ENCODE measurements at places on chromosomes 3 and 15. TPM values are rescaled to one million over a fixed set of nuclear protein-coding genes. Genes with fewer than 3 reads are reported as not detected.
A peak's percentile ranks its signal among the peaks of the same experiment; 100 is the strongest.

Gene INO80
- total RNA-seq, result 22.1 TPM

Gene CAND2
- total RNA-seq, result 9.6 TPM

Gene MORC1
- total RNA-seq, result not detected

Gene GOLGA8N
- total RNA-seq, result 9.2 TPM

Gene CGNL1
- total RNA-seq, result 6.2 TPM

Gene ALS2CL
- total RNA-seq, result 0.99 TPM

Gene GLDN
- not detected for total RNA-seq

Gene TRPM7
- 53.6 TPM for total RNA-seq

DNA sequence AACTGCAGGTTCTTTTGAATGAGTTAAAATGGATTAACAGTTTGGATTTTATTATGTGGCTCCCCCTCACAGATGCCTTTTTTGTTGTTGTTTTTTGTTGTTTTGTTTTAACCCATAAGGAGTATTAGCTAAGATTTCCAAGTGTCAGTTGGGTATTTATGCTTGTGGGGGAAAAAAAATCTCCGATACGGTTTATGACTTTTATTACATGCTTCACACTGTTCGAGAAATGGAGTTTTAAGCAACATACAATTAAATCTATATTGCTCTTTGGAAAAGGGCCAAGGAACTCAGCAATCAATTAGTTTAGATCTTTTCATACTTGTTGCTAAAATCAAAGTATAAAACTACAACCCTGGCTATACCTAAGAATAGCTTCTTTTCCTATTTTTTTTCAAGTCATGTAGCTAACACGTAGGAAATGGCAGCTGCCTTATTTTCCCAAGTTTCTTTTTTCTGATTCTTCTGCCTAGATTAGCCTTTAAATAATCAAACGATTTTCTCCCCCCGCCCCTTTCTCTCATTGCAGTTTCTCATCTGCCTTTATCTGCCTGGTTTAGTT, 16.0 kb downstream of the NR2F2 start:
- peak overlapping the region; percentile 96 for H3K27ac ChIP-seq
- peaks cover 96% of the 10 kb centered on the region for H3K4me1 ChIP-seq
- peak overlapping the region; percentile 99 for H3K4me3 ChIP-seq
- H3K27me3 ChIP-seq, result no peaks in the 10 kb centered on the region
- no peak for DNase-seq

DNA sequence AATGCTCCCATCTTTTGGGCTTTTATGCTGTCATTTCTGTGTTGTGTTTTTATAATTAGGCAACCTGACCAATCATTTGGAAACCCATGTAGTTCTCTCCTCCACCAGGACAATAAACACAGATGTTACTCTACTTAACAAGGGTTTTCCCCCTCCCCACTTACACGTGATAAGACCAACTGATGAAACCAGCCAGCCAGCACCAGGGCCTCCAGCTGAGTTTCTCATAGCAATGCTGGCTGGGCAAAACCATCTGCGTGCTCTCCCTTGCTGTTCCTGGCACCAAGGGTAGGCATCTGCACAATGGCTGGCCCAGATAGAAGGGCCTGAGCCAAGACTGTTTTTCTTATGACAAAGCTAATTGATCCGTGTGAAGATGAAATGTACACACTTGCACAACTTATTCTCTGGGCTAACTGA, 310.4 kb downstream of the PLCL2 start:
- no peak overlapping the region for H3K4me3 ChIP-seq
- peaks cover 1% of the 10 kb centered on the region for H3K36me3 ChIP-seq

DNA sequence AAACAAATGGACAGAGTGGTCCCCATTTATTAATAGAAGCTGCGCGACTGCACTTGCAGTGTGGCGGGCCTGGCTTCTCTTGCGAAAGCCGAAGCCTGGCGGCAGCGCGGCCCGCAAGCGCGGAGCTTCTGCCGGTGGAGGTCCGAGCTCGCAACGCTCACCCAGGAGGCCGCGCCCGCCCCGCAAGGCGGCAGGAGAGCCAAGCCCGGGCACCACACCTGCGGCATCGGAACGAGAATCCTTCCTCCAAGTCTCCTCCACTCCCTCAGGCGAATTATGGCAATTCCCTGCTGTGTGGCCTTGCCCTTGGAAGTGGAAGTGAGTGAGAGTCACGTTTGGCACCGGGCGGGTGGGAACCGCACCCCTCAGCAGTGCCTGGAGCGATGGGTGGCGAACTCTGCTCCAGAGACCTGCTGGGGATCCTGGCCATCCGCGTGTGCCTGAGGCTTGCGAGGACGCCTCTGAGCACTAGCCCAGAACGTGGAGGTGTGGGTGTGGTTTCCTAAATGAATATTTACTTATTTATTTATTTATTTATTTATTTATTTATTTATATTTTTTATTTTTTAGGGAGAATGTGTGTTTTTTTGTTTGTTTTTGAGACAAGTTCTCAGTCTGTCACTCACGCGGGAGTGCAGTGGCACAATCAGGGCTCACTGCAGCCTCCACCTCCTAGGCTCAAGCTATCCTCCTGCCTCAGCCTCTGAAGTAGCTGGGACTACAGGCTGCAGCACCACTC, 133.7 kb upstream of the UBE2E1 start:
- H3K4me1 ChIP-seq, result peaks cover 16% of the 10 kb centered on the region
- H3K27me3 ChIP-seq, result no peaks in the 10 kb centered on the region
- no peak overlapping the region for H3K4me3 ChIP-seq
- DNase-seq, result no peak
- no peaks in the 10 kb centered on the region for H3K36me3 ChIP-seq
- no peak overlapping the region for H3K27ac ChIP-seq

- H3K36me3 ChIP-seq, result no peaks in the 10 kb centered on the region
- H3K27ac ChIP-seq, result no peak overlapping the region
- H3K4me1 ChIP-seq, result peaks cover 8% of the 10 kb centered on the region
These were observed 111.9 kb downstream of the RAP2B start for GRCh38 chr3:153273767-153274435.

DNA sequence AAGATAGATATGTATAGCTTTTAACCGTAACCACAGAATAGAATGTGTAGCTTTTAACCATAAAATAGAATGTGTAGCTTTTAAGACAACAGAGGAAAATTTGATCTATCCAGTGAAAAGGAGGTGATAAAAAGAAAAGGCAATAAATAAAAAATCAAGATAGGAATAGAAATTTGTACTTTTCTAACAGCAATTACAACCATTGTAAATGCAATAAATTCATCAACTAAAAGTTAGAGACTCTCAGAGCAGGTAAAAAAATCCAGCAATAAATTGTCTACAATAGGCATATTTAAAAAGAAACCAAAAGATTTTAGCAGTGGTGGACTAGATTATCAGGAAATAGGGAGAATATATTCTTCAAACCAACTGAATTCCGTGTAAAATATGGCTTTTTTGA, 63.8 kb upstream of the ABHD2 start:
- H3K4me3 ChIP-seq, result no peak overlapping the region
- DNase-seq, result no peak
- no peak overlapping the region for H3K27ac ChIP-seq

GRCh38 chr3:18411541-18411940, 13.6 kb downstream of the SATB1 start:
- peaks cover 9% of the 10 kb centered on the region for H3K36me3 ChIP-seq
- no peak overlapping the region for H3K4me3 ChIP-seq
- H3K27me3 ChIP-seq, result no peaks in the 10 kb centered on the region
- DNase-seq, result no peak
- H3K27ac ChIP-seq, result no peak overlapping the region
- H3K4me1 ChIP-seq, result no peaks in the 10 kb centered on the region

DNA sequence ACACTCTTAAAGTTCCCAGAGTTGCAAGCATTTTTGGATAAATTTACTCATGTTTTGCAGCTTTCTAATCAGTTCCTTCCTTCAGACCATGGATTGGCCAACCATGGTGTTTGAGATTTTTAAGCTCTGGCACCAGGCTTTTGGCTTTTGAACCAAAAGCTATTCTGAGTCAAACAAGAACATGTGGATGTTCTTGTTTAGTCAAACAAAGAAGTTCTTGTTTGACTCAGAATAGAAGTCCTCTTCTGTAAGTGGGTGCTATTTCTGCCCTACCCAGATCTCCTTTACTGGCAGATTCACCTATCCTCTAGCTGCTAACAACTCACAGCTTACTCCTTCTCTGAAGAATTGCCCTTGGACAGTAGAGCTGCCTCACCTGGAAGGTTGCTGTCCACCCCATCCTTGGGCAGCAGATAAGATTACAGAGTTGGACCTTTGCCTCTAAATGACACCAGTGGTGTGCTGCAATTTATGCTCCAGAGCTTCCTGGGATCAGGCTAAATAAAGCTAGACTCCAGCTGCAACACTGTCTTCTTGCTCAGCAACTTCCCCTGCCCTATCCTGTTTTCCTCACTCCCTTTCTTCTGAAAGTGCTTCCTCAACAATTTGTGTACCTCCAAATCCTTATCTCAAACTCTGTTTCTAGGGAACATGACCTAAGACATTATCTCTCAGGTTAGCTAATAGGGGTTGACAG, 65.6 kb downstream of the COL6A6 start:
- H3K27me3 ChIP-seq, result peaks cover 8% of the 10 kb centered on the region
- DNase-seq, result no peak
- H3K27ac ChIP-seq, result no peak overlapping the region
- no peaks in the 10 kb centered on the region for H3K4me1 ChIP-seq
- no peaks in the 10 kb centered on the region for H3K36me3 ChIP-seq
- no peak overlapping the region for H3K4me3 ChIP-seq

GRCh38 chr15:35458176-35458856, 87.6 kb downstream of the DPH6 start:
- DNase-seq, result no peak
- H3K4me3 ChIP-seq, result no peak overlapping the region
- no peaks in the 10 kb centered on the region for H3K27me3 ChIP-seq
- H3K4me1 ChIP-seq, result no peaks in the 10 kb centered on the region
- no peaks in the 10 kb centered on the region for H3K36me3 ChIP-seq

- no peak for DNase-seq
- no peak overlapping the region for H3K4me3 ChIP-seq
- H3K4me1 ChIP-seq, result no peaks in the 10 kb centered on the region
These were observed 92.0 kb downstream of the PDE8A start for GRCh38 chr15:85073556-85074194.

GRCh38 chr3:70094197-70094596, 94.7 kb downstream of the SAMMSON start:
- no peak for DNase-seq
- no peaks in the 10 kb centered on the region for H3K36me3 ChIP-seq
- H3K27me3 ChIP-seq, result peaks cover 22% of the 10 kb centered on the region
- H3K4me3 ChIP-seq, result no peak overlapping the region
- no peaks in the 10 kb centered on the region for H3K4me1 ChIP-seq

- peak overlapping the region; percentile 97 for H3K4me3 ChIP-seq
- peaks cover 12% of the 10 kb centered on the region for H3K36me3 ChIP-seq
- DNase-seq, result no peak
- H3K4me1 ChIP-seq, result peaks cover 56% of the 10 kb centered on the region
These were observed 408 bp downstream of the WDR82 start for GRCh38 chr3:52277972-52278509.

DNA sequence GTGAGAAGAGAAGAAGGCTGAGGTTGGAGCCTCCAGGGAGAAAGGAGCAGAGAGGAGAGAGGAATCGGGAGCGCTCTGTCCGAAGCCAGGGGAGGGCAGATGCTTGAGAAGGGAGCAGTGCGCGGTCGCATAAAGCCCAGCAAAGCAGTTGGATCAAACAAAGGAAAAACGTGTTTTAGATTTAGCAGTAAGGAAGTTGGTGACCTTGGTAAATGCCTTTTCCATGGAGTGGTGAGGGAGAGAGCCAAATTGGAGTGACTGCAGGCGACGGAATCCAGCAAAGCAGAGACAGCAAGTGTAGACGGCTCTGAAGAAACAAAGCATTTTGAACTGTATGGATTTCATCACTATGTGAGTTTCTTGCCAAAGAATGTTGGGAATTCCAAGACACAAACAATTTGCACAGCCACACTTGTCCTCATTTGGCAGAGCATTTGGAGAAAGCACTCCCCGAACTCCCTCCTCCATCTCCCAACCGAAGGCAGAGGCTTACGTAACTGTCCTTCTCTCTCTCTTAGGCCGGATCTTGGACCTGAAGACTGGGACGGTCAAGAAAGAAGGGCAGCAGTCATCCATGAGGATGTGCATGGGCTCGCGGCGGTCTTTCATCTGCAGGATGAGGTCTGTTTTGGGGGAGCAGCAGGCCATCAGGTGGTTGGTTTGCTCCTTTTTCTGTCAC, 103.6 kb downstream of the ARNT2 start:
- H3K27me3 ChIP-seq, result no peaks in the 10 kb centered on the region
- peaks cover 30% of the 10 kb centered on the region for H3K36me3 ChIP-seq
- H3K4me1 ChIP-seq, result peaks cover 12% of the 10 kb centered on the region
- DNase-seq, result no peak
- no peak overlapping the region for H3K4me3 ChIP-seq

GRCh38 chr3:7693976-7694375, 807.6 kb upstream of the LMCD1 start:
- no peaks in the 10 kb centered on the region for H3K36me3 ChIP-seq
- H3K4me1 ChIP-seq, result no peaks in the 10 kb centered on the region
- H3K4me3 ChIP-seq, result no peak overlapping the region
- no peak for DNase-seq
- no peaks in the 10 kb centered on the region for H3K27me3 ChIP-seq

- no peak overlapping the region for H3K4me3 ChIP-seq
- H3K36me3 ChIP-seq, result no peaks in the 10 kb centered on the region
- DNase-seq, result no peak
- peaks cover 52% of the 10 kb centered on the region for H3K4me1 ChIP-seq
These were observed 166.0 kb downstream of the FMN1 start for GRCh38 chr15:33028495-33028894.

Data from osteocyte (in vitro differentiated cells).